ENCODE measurements at places on chromosomes 7 and 10.

DNA sequence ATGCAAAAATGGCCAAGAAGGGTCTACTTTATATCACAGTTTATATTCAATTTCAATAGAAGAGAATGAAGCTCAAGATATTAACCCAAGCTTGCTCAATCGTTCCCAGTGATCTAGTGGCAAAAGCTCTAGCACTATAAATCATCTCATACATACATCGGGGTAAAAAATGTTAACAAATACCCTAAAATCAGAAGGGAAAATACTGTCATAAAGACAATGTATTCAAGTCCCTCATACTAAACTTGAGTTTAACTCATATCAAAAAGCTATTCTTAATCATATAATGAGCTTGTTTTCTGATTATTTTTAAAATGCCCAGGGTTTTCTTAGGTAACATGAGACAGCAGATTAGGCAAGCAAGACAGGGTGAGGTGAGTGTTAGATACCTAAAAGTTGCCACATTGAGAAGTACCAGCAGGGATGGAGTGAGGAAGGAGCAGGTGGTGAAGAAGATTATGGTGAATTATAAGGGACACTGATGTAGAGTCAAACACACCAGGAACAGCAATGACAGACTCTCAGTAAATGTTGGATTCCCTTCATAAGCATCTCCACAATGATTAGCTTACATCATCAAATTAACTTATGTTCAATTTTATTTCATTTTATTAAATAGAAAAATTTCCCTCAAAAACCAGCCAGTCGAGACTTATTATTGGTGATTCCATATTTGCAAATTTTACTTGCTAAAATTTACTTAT, 46.2 kb downstream of the ELAPOR2 start:
- no peak for DNase-seq

GRCh38 chr10:35127289-35127891, 744 bp downstream of the CREM start:
- DNase-seq, result peak; percentile 29

DNA sequence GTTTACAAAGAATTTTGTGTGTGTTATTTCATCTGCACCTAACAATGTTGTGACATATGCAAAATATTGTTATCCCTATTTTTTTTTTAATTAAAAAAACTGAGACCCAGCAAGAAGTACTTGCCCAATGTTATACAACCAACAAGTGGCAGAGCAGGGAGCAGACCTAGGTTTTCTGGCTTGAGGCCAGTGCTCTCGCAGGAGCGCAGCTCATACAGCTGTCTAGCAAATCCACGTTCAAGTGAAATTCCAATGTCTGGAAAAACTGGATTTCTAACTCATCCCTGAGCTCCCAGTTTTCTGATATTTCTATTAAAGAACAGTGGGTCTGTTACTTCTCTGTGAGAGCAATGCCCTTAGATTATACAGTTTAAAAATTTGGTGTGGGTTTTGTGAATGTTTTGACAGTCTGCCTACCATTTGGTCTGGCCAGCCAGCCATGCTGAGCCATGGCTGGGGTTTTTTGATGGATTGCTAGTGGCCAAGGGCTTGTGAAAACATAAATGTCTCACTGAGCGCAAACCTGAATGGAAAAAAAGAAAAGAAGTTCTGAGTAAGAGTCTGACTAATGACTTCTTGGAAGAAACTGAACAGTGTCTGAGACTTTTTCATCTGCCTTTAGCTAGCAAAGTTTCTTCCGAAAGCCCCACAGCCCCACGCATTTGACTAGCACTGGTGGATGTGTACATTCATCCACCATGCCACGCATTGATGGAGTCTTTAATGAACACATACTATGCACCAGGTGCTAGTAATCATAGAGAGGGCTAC, 15.4 kb upstream of the PRF1 start:
- DNase-seq, result no peak

- no peak for DNase-seq
These were observed 93.1 kb upstream of the GATAD1 start for GRCh38 chr7:92354214-92354613.

GRCh38 chr10:119989966-119990365, 97.4 kb downstream of the SEC23IP start:
- no peak for DNase-seq

- no peak for DNase-seq
These were observed at the start of gene AFAP1L2 for GRCh38 chr10:114404171-114405010. TSS of gene AFAP1L2 (minus strand) at chr10:114404502. CDS start at chr10:114404455, 47 bp downstream.

DNA sequence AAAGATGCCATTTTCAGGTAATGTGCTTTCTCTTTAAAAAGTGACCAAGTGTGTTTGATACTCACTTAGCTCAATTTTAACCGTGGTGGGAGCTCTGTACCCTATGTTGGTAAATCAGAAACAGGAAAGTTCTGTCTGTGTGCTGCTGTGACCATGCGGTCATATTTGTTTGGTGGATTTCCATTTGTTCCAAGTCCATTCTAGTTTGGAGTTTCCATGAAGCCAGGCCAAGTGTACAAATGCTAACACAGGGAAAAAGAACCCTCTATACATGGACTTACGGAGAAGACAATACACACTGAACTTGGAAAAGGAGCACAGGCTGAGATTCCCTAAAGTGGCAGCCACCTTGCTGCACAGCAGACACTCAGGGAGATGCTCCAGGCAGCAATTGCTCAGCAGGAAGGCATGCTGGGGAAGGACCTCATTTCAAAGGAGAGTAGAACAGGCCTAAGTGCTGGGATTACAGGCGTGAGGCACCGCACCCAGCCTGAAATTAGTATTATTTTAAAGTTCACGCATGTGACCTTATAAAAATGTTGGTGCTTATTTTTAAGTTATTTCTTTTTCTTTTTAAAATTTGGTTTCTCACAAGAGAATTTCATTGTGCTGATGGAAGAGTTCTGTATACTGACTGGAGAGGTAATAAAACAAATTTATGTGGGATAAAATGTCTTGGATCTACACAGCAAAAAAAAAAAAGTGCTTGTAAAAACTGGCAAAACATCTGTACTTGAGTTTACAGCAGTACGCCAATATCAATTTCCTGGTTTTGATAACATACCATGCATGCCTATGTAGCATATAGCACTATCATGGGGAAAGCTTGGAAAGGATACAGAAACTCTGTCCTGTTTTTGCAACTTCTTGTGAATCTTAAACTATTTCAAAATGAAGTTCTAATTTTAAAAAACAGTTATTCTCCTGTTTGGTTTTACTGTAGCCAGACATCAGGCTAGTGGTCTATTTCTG, 436.2 kb downstream of the KCNMA1 start:
- no peak for DNase-seq

GRCh38 chr7:147012666-147013065, 896.1 kb downstream of the CNTNAP2 start:
- DNase-seq, result no peak

DNA sequence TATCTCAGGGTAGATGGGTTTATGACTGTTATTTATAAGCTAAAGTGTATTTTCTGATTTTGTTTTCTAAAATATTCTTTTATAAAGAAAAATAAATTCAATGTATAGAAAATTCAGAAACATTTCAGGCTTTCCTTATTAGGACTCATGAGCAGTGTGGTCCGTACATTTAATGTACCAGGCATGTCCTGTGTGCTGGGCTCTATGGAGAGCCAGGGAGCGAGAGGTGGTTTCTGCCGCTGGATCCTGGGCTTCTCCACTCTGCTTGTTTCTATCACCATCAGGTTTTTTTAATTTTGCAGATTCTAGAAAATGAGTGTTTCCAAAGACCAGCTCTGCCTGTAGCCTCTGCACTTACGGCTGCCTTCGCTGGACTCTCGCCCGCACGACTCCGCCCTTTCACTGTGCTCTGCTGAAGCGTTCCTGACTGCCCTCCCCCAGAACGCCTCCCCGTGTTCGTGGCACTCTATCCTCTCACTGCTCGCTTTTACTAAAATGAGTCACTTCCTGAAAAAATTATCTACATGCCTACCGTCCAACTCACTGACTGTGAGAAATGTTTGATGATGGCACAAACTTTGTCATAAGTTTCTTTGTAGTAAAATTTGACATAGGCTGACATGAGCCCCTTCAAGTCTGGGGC, 188.5 kb downstream of the ZMYND11 start:
- peak; percentile 93 for DNase-seq

DNA sequence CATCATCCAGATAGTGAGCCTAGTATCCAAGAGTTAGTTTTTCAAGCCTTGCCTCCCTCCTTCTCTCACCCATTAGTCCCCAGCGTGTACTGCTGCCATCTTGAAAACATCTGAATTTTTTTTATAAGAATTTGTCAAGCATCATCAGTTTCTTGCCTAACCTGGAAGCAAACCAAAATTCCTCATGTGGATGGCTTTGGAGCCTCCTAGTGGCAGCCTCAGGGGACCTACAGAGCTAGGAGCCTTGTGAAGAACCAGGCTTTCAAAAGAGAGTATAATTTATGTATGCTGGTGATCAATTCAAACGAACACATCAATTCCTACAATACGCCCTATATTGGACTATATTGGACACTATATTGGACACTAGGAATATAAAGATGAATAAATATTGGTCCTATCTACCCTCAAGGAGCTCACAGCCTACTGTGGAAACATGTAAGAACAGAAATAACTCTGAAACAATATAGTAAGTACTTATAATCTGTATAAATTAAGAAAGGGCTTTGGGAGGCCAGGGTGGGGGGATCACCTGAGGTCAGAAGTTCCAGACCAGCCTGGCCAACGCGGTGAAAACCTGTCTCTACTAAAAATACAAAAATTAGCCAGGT, 63.4 kb downstream of the HPSE2 start:
- DNase-seq, result no peak

- no peak for DNase-seq
These were observed 5.0 kb upstream of the REEP3 start for GRCh38 chr10:63516207-63516606.

DNA sequence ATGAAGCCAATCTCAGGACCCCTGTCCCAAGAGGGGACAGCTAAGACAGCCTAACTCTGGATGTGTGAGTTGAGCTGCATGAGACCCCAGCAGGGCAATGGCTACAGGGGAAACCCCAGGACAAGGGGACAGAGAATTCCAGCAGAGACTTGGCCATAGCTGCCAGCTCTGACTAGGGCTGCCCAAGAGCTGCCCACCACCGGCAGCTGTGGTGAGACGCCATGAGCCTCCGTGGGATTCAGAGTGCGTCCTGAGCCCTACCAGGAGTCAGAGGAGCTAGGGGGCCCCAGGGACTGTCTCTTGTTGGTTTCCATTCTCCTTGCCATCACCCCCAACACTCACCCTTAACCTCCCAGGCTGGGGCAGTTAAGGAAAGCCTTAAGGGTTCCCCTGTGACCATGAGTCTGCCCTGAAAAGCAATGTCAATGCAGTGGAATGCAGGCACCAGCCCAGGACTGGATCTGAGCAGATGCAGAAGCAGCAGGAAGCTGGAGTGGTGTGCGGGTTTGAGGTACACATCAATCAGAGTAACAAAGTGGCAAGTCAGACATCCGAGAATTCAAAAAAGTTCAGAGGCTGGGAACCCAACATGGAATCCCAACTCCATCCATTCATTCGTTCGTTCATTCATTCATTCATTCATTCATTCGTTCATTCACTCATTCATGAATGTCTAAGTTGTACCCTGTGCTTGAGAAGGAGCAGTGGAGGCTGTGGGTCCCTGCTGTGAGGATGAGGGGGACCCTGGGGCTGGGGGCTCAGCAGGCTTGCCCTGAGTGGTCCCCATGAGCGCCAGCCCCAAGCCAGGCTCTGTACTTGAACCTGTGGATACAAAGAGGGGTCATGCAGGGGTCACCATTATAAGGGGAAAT, 52.9 kb downstream of the C10orf120 start:
- DNase-seq, result no peak

DNA sequence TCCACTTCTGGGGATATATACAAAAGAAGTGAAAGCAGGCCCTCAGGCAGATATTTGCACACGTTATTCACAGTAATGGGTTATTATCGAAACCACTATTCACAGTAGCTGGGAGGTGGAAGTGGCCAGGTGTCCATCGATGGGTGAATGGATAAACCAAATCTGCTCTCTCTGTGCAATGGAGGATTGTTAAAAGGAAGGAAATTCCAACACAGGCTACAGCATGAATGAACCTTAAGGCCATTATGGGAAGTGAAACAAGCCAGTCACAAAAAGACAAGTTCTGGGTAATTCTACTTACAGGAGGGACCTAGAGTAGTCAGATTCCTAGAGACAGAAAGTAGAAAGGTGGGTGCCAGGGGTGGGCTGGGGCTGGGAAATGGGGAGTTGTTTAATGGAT, 48.5 kb upstream of the BHLHA15 start:
- no peak for DNase-seq

DNA sequence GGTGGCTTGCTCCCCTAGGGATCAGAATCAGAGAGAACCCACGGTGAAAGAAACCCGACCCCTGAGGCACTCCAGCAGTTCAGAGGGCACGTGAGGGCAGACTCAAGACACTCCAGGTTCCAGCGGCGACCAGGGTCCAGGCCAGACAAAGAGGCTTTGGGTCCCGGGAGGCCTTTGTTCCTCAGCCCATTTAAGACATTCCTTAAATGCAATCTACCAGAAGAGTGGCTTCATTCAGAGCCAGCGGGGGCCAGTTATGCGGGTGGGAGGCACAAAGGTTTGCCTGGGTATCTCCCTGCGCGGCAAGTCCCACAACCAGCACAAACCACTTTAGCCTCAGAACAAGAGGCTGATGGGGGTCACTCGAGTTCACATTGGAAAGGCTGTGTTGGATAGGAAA, 53.6 kb downstream of the AFAP1L2 start:
- no peak for DNase-seq

- DNase-seq, result no peak
These were observed 23.5 kb upstream of the PANK1 start for GRCh38 chr10:89668386-89669071.

DNA sequence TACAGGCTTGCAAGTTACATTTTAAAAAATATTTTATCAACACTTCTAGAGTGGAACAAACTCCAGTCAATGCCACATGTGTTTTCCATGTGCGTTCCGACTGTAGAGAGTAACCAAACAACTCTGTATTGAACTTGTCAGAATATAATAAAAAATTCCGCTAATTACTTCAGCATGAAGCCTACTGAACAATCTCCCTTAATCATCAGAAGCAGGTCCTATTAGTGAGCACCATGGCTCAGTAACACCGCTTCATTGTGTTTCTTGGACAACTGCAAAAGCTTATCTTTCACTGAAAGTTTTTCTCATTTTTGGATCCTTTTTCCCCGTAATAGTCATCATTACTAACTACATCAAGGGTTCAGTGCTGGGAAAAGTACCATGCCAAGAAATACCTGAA, 117.0 kb downstream of the MKX start:
- no peak for DNase-seq

DNA sequence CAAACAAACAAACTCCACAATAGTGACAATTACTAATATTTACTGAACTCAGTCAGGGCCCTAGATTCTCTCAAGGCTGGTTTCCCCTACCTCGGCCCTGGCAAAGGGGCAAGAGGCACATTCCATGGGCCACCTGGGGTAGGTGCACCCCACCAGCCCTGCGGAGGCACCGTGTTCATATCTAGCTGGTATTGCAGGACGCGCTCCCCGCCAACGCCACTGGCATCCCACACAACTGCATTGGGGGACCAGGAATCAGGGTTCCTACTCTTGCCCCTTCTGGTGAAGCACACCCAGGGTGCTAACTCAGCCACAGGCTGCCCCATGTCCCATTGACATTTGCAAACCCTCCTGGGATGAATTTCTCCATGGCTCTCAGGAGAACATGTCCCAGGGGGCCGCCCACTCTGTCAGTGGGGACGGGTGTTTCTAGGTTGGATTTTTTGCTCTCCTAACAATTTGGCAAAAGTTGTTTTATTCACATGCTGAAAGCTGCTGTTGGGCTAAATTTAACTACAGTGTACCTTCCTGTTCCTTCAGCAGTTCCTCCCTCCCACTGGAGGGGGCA, 76.7 kb downstream of the ZRANB1 start:
- DNase-seq, result no peak

GRCh38 chr7:80775897-80776296, 137.5 kb downstream of the CD36 start:
- DNase-seq, result no peak

GRCh38 chr10:30758338-30758737, 128.8 kb upstream of the LYZL2 start:
- DNase-seq, result no peak

GRCh38 chr10:133258066-133258817, 18.4 kb downstream of the ADAM8 start:
- no peak for DNase-seq

Measured in AG09319 (cell line).